ENCODE measurements at places on chromosomes 11 and 22.

- DNase-seq, result no peak
Observed at GRCh38 chr11:24588081-24588480, 91.2 kb downstream of the LUZP2 start.

DNA sequence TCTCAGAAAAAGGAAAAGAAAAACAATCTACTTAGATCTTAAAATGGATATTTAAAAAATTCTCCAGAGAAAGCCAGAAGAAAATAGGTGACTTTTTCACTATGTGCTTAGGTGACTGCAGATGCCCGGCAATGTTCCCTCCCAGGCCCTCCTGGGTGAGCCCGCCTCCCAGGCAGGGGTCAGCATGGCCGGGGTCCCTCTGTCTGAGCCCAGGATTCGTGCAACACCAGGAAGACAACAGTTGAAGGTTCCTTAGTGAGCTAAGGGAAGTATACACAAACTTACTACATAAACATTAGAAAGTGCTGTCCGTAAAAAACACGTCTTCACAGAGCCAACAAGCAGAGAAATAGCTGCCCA, 11.6 kb downstream of the MAPK8IP2 start:
- DNase-seq, result no peak

- no peak for DNase-seq
Observed at GRCh38 chr11:19673924-19674729, 38.5 kb upstream of the NAV2 start.

DNA sequence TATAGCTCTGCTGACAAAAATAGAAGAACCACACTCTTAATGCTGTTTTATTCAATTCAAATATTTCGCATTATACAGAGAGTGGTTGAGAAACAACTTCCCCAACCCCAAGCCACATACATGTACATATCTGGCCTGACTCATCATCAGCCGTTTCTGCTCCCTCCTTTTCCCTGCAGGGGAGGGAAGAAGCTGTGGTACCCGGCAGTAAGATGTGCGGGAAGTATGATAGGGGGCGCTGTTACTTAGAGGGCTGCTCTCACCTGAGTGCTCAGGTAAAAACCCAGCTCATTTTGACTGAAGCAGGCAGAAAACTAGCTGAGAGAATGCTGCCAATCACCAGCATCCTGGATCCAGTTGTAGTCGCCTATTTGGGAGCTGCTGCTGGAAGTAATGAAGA, 85.5 kb downstream of the NELL1 start:
- DNase-seq, result peak; percentile 39

GRCh38 chr22:44667829-44668189, 34.2 kb upstream of the PRR5 start:
- no peak for DNase-seq

DNA sequence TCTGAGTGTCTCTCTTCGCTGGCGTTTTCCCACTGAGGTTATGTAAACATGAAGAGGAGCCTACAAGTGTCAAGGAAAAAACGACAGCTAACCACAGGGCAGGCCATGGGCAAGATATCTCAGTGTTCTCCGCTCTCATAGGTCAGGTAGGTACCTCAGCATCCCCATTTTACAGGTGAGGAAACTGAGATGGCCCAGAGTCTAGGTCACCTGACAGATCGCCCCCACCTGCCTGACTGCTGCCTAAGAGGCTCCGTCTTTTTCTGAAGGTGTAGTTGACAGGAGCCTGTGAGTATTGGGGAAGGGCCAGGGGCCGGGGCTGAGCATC, 847 bp upstream of the NDUFA6 start:
- DNase-seq, result no peak

Data from NCI-H345 (cell line).